ENCODE measurements at places on chromosomes 16 and 17.

- DNase-seq = no peak
These were observed 334.8 kb downstream of the MAF start for GRCh38 chr16:79265701-79266100.

DNA sequence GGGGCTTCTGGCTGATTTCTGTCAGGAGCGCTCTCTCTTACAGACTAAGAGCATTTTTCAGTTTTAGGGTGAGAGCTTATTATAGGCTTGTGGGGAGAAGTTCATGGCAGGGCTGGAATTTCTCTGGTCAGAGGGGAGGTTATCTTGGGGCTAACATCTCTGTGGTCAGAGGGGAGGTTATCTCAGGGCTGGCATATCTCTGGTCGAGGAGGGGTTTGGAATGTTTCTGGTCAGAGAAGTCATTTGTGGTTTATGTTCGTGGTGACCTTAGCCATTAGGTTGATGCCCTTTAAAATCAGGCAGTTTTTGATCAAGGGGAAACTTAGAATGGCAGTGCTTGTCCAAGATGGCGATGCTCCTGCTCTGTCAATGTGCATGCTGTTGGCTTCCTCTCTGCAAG is 10.8 kb upstream of the USP31 start:
- DNase-seq = no peak

- DNase-seq = no peak
These were observed 23.4 kb downstream of the MYH13 start for GRCh38 chr17:10349403-10349802.

DNA sequence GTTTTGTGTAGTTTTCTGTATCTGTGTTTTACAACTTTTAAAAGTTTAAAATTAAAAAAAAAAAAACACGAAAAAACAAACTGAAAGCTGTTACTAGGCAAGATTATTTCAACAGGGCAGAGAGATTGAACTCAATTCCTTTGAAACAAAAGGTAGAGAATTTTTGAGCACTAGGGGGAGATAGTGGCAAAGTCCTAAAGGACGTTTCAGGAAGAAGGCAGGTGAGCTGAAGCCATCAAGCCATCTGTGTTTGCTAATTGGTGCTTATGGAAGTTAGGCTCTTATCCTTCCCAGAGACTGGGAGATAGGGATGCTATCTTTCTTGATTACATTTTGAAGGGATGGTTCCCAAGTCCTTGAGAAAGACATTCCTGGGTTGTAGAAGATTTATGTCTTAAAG is 70.6 kb upstream of the CLEC3A start:
- DNase-seq = no peak

DNA sequence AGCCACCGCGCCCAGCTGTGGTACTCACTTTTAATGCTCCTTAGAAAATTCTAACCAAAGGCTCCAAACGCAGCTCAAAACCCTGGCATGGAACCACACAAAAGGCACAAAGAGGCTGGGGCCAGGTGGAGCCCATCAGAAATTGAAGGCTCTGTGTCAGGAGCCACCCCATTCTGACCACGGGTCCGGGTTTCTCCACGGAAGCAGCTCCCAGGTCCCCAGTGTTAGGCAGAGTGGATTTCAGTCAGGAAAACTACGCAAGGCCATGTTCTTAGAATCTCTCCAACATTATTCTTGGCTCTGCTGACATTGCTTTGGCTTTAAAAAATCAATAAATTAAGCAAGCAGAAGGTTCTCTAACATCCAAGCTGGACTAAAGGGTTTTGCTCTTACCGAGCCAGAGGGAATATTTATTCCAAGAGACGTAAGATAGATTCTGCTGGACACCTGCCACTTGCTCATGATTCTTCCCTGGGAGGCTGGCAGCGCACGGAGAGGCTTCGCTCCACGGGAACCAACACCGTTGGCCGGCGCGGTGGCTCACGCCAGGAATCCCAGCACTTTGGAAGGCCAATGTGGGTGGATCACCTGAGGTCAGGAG is 93.5 kb downstream of the NXN start:
- DNase-seq = no peak

DNA sequence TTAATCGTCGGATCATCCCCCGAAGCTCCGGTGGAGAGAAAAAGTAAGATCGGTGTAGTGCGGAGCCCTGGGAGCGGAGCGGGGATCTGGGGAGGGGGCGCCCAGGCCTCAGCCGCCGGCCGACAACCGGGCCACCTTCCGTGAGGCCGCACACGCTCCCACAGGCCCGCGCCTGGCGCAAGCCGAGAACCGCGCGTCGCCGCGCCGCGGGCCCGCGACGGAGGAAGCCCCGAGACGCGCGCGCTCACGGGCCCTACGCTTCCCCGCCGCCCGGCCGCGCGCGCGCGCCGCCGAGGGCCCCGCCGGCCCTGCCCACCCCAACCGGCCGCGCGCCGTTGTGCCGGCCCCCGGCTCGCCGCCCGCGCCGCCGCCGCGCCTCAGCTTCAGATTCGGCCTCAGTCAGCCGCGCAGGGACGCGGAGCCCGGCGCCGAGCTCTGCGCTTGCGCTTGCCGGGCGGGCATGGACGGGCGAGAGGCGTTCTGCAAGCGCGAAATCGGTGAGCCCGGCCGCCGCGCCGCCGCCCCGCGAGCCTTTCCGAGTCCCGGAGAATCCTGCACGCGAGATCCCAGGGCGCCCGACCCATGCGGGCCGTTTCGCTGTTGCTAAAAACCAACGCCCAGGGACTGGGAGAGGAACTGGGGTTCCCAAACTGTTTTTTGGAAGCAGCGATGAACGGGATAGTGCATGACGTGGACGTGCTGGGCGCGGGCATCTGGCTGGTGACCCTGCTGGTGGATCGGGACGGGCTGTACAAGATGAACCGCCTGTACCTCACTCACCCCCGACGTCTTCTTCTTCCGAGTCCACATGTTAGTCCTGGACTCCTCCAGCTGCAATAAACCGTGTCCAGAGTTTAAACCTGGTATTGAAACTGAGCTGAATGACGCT is 28.0 kb upstream of the LRRC37A start:
- DNase-seq = peak; percentile 75
